Stimulated activated CD8-positive, alpha-beta memory T cell treated with anti-CD3 and anti-CD28 coated beads, Interleukin-7, amount 100 ng/mL, for 1 hour (primary cell): ENCODE measurements at places on chromosomes 2 and 18.

- no peak for DNase-seq
These were observed 90.2 kb downstream of the MCFD2 start for GRCh38 chr2:46825231-46825938.

GRCh38 chr18:57915248-57915647, 112.1 kb upstream of the ATP8B1 start:
- no peak for DNase-seq

DNA sequence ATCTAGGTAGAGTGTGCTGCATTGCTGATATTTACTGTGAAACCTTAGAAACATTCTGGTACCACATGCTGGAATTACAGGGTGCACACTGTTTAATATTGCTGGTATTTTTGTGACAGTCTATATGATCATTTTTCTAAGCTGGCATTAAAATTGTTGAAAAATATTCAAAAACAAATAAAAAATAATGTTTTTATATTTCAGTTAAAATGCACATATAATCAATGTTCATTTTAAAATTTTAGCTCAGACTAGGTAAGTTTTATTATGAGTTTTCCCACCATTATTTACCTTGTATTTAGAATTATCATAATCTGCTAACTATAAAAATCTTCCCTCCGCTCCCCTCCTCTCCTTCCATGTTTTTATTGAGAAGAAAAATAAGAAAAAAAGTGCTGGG, 283.9 kb upstream of the EPC2 start:
- no peak for DNase-seq

DNA sequence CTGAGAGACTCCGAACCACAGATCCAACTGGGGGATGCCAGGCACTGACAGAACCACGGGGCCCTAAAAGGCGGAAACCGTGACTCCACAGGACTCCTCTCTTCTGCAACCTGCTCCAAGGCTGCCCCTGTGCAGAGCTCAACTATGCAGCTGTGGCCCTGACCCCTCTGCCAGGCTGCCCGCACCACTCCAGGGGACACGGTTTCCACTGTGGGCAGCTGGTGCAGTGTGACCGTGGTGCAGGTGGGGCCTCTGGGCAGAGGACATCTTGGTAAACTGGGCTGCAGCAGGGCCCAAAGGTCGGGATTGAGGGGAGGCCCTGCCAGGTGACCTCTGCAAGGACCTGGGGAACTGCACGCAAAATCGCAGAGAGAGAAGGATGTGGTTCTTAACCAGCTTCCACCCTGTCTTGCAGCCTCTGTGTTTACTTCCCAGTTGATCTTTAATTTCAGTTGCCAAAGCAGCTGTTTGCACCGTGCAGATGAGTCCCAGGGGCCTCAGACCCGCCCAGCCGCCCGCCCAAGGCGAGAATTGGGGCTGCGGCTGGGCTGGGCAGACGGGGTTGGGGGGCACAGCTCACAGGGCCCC, 104.6 kb upstream of the CTDP1 start:
- no peak for DNase-seq

- no peak for DNase-seq
These were observed 69.9 kb downstream of the ODC1 start for GRCh38 chr2:10378189-10378588.

- no peak for DNase-seq
These were observed 6.2 kb downstream of the RNU2-63P start for GRCh38 chr2:88010136-88010535.

DNA sequence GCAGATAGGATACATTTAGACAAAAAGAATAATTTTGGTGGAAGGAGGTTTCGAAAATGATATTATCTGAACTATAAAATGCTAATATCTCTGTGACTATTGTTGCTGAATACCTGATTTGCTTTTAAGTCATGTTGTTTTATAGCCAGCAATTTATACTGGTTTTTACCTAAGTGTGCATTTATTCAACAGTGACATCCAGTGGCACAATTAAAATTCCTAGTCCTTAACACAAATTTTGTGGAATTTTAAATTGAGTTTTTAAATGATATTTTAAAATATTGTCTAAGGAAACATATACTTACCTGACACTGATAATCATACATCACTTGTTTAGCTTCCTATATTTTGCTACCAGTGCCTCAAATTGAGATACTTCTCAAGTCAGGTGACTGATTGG, 144.8 kb downstream of the ARHGAP28 start:
- no peak for DNase-seq

- DNase-seq = no peak
These were observed 16.2 kb downstream of the SAG start for GRCh38 chr2:233323851-233324250.

GRCh38 chr2:86360776-86361175, 23.4 kb upstream of the REEP1 start:
- no peak for DNase-seq

DNA sequence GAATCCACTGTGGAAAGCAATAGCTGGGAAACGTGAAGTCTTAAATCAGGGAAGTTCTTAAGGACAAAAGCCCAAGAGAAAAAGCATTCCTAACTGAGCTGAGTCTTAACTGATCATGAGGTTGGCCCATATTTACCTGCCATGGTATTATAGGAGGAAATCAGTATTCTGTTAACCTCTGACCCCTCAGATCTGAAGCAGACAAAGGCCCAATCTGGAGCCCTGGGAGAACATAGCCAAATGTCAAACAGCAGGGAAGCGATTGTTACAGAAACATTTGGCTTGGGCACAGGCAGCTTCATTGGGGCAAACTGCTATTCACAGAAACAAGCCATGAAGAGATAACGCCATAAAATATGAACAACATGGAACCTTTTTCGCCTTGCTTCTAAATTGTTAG, 18.8 kb downstream of the EPHA4 start:
- DNase-seq = no peak

- DNase-seq = no peak
These were observed 150.6 kb downstream of the AGPS start for GRCh38 chr2:177543007-177543760.

DNA sequence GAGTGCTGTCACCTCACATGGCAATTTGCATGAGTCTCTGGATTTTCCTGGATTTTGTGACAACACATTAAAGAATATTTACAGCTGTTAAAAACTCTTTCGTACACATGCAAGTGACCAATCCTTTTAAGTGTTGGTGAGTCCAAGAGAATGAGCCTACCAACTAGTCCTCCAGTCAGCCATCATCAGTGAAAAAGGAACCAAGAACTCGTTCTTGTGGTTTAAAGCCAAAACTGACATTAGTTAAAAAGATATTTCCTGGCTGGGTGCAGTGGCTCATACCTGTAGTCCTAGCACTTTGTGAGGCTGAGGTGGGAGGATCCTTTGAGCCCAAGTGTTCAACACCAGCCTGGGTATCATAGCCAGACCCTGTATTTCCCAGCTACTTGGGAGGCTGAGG, 215.4 kb upstream of the ITGA4 start:
- no peak for DNase-seq

GRCh38 chr2:43098539-43098938, 127.9 kb downstream of the ZFP36L2 start:
- DNase-seq = no peak

DNA sequence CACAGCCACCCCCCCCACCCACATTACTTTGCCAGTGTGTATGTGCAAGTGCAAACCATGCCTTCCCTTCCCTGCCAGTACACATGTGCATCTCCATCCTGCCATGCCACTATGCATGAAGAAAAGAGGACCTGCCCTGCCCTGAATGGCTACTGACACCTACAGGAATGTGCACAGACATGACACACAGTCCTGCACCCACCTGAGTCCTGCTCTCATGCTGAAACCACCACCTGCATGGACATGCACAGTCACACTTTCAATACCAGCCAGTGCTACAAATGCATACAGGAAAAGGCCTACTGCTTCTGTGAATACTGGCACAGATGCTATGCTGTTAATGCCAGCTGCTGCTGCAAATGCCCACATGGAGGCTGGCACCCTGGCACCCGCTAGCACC, 334.4 kb upstream of the DLGAP1 start:
- DNase-seq = no peak

GRCh38 chr18:44961288-44961995, 280.8 kb downstream of the SETBP1 start:
- DNase-seq = no peak

DNA sequence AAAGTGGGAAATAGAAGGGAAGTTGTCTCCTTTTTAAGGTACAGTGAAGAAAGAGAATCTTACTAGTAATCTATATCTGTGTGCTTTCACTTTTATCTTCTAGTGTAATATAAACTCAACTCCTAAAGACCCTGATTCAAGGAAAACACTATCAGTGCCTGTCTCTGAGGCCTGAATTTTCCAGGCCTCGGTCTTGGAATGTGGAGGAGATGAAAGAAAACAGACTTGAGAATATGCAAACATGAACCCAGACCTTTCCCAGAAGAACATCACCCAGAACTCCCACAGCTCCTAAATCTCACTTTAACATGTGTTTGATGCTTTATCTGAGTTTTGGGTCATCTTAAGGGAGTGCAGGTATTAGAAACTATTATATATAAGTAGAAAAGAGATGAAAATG, 51.8 kb downstream of the EPB41L5 start:
- no peak for DNase-seq

- peak; percentile 42 for DNase-seq
These were observed 412 bp upstream of the NCK2 start for GRCh38 chr2:105744091-105744908.

GRCh38 chr2:55355451-55355850, 64.2 kb downstream of the CCDC88A start:
- DNase-seq = no peak

DNA sequence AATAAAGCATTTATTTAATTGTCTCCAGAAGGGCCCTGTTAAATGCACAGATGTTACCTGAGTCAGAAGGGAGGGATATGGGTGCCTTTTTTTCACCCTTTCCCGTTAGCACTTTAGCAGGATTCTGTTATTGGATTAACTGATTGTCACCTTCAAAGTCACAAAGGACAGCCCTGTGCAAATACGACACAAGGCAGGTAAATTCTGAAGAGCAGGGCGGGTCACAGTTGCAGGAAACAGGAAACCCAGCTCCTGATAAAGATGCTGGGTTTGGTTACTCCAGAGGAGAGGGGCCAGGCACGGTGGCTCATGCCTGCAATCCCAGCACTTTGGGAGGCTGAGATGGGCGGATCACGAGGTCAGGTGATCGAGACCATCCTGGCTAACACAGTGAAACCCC, 11.4 kb upstream of the PKDCC start:
- DNase-seq = no peak
